ENCODE measurements at places on chromosomes 7 and 10. TPM values are rescaled to one million over a fixed set of nuclear protein-coding genes. Genes with fewer than 3 reads are reported as not detected.

C10orf67 gene
- total RNA-seq: not detected

TUBB8 gene
- total RNA-seq: 0.28 TPM

WDFY4 gene
- total RNA-seq: not detected

ZNF467 gene
- total RNA-seq: not detected

FAM13C gene
- 0.03 TPM for total RNA-seq

SHH gene
- total RNA-seq: not detected

VDAC2 gene
- 223 TPM for total RNA-seq

NEBL gene
- 0.66 TPM for total RNA-seq

PTPRZ1 gene
- 0.22 TPM for total RNA-seq

ZPBP gene
- total RNA-seq: not detected

CPA2 gene
- total RNA-seq: not detected

NACAD gene
- total RNA-seq: 1.5 TPM

HKDC1 gene
- total RNA-seq: 0.06 TPM

CFAP58 gene
- total RNA-seq: 0.34 TPM

ZNF117 gene
- total RNA-seq: 2.3 TPM

PCLO gene
- 2.7 TPM for total RNA-seq

TAS2R4 gene
- 0.22 TPM for total RNA-seq

TFEC gene
- total RNA-seq: not detected

RBM20 gene
- total RNA-seq: 17.0 TPM

CHST3 gene
- total RNA-seq: 15.8 TPM

ALOX5 gene
- not detected for total RNA-seq

PAX4 gene
- total RNA-seq: not detected

GTF2IRD1 gene
- 21.2 TPM for total RNA-seq

LHFPL3 gene
- not detected for total RNA-seq

SLC18A2 gene
- not detected for total RNA-seq

GNAT3 gene
- not detected for total RNA-seq
